ENCODE measurements at places on chromosomes 5 and 9. TPM values are rescaled to one million over a fixed set of nuclear protein-coding genes. Genes with fewer than 3 reads are reported as not detected.

DNA sequence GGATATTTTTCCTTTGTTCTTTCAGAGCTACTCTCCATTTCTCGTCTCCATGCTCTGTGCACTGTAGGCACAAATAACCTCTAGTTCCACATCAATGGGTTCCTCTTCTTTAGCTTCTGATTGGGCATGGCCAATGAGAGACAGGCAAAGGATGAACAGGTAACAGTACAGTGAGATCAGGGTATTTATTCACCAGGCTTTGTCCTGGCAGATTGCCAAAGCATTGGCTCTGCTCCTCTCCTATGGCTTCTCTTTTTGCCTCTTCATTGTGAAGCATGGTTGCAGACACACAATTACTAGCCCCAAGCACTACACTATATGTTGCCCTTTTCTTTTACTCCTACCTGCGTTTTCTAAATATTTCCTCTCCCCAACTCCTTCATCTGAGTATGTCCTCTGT, 215.1 kb upstream of the ARRDC3 start:
- DNase-seq: no peak

Gene EFCAB9
- not detected for total RNA-seq

DNA sequence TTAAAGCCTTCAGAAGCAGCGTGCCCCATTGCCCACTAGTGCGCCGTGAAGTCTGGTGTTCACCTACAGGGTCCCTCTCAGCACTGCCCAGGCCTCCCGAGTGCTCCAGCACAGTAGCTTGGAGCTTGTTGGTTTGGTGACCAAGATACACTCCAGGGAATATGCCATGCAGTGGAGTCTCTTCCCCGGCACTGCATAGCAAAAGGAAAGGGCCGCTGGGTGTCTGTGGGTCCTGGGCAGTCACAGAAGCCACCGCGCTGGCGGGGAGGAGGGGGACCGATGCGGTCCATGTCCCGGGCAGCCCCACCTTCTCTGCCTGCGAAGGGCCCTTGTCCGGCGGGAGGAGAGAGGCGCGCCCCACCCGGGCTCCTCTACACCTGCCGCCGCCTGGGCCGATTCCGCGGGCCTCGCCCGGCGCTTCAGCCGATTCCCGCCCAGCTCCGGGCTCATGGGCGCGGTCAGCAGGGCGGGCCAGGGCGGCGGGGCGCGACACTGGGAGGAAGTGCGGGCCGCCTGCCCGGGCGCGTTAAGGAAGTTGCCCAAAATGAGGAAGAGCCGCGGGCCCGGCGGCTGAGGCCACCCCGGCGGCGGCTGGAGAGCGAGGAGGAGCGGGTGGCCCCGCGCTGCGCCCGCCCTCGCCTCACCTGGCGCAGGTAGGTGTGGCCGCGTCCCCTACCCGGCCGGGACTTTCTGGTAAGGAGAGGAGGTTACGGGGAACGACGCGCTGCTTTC, at the start of gene SYK:
TSS of gene SYK (plus strand) at position 579 of the 732 bp plus-strand sequence. CDS start 42,080 bp downstream, outside the sequence.
- no peak for DNase-seq

DNA sequence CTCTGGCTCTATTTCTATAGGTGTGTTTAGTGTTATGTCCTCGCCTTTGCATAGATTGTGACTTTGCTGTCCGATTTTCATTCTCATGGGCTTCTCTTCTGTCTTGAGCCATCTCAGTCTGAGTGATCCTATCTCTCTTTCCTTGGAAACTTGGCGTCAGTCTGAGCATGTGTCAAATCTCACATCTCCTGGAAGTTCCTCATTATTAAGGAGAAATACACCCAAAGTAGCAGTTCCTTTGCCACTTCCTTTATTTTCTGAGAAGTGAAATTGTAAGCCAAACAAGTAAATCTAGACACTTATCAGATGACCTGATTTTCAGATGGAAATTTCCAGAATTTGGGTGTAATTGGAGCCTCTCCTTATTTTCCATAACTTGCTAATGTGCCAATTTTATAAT, 126.9 kb upstream of the ANKH start:
- no peak for DNase-seq

- no peak for DNase-seq
Observed at GRCh38 chr9:36503172-36504088, 69.3 kb upstream of the MELK start.

Gene PCDHA12
- total RNA-seq: 0.48 TPM

DNA sequence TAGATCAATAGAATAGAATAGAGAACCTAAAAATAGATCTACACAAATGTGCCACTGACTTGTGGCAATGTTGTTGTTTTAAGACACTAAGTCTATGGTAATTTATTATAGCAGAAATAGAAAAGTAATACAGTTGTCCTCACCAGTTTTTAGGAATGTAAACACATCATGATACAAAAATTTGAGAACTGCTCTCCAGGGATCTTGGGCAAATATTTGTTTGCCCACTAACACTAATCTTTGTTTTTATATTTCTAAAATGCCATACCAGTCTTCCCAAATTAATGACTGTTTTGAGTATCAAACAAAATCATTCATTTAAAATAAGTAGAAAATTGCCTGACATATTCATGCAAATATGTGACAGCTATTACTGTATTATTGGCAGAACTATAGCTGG, 297.6 kb downstream of the BRINP1 start:
- no peak for DNase-seq

DNA sequence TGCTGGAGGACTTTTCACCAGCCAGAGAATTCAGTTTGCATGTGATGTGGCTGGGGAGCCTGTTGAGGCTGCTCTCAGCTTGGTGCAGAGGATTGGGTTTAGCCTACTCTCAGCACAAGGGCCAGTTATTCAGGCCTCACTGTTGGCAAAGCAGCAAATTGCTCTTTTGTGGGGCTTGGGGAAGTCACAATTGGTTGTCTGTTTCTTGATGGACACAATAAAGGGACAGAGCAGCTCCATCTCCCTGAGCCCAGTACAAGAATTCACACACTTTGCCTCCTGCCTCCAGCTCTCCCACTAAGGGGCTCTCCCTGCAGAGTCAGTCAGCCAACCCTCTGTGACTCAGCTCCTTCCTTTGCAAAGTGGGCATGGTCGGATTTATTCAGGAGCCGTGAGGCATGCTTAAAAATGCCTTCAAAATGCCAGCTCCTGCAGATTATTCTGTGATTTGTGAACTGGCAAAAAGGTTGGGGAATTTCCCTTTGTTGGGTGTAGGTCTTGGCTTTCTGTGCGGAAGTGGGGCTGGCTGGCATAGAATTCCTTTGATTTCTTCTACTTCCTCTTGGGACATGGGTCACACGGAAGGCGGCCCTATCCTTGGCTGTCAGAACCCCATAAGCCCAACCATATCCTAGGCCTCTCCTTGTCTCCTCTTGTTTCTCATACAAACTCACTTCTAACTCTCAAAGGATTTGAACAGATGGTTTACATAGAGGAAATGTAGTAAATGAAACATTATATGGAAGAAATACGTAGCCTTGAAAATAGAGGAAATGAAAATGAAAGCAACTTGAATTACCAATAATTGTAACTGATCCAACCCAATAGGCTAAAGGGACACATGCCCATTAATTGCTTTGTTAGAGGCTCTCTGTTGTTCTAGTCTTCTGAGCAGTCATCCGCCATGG, 118.7 kb upstream of the CD180 start:
- DNase-seq: no peak

DNA sequence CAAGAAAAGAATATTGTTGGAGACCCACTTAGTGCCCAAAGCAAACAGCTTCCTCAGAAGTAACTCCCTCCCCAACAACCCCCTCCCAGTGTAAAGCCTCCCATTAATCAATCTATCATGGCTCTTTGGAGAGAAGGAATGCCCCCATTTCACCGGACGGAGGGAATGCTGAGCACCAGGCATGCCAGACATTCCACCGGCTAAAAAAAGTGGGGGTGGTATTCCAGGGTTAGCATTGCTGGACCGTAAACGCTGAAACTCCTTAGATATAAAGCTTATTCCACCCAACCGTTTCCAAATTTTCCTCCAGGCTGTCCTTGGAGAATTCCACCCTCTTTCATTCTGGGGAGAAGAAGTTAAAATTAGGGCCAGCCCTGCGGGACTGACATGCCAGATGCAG, 363 bp upstream of the MAMDC2 start:
- DNase-seq: no peak

Gene ARL14EPL
- total RNA-seq: not detected

- DNase-seq: no peak
Observed at GRCh38 chr5:145835848-145836239, 702 bp upstream of the PRELID2 start.

- no peak for DNase-seq
Observed at GRCh38 chr9:109295221-109296130, 25.4 kb downstream of the EPB41L4B start.

Gene IL9
- not detected for total RNA-seq

Gene SCGB3A2
- not detected for total RNA-seq

Gene FCN1
- total RNA-seq: 2.9 TPM

- peak; percentile 62 for DNase-seq
Observed at GRCh38 chr5:128782446-128782845, 182.8 kb upstream of the SLC27A6 start.

DNA sequence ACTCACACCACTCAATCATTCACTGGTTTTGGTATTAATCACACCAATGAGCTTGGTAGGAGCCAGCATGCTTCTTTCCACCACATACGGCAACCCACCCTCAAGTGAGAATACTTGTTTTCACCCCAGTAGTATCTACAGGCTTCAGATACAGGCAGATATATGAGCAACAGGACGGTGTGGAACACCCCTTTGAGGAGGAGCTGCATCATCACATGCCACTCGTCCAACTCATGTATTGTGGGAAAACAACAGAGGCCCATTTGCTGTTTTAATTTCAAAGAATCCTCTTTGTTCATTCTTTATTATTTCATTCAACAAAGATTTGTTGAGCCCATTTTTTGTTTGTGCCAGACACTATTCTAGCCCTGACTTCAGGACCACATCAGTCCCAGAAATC, 46.0 kb downstream of the RORB start:
- DNase-seq: no peak

Gene CNTNAP3
- 2.6 TPM for total RNA-seq

DNA sequence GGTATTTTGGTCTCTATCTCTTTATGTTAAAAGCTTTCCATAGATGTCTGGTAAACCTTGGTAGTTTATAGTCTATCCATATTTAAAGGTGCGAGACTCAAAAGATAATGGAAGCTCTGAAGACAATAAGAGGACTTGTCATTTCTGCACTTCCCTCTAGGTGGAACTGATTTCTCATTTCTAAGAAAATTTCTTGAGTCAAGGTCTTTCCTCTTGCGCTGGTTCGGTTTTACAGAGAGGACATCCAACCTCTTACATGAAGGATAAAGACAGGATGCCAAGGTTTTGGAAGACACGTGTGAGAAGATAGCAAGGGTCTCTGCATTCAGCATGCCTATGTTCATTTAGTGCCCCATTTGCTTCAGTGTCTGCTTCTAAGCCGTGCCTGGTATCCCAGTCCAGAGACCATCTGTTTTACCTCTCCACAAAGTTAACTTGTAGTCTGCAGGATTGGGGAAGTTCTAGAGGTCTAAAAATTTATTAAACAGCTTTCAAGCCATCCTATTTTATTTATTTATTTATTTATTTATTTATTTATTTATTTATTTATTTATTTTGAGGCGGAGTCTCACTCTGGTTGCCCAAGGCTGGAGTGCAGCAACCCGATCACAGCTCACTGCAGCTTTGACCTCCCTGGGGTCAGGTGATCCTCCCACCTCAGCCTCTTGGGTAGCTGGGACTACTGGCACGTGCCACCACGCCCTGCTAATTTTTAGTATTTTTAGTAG, 41.6 kb downstream of the KIAA1191 start:
- no peak for DNase-seq

GRCh38 chr5:88119535-88120125, 149.0 kb downstream of the TMEM161B start:
- DNase-seq: no peak

GRCh38 chr5:143182106-143182505, 221.4 kb downstream of the NR3C1 start:
- no peak for DNase-seq

Gene ANKHD1
- total RNA-seq: 133 TPM
